ENCODE measurements at places on chromosomes 2 and 18.

GRCh38 chr2:228675091-228675490, 493.6 kb upstream of the SPHKAP start:
- DNase-seq, result no peak

DNA sequence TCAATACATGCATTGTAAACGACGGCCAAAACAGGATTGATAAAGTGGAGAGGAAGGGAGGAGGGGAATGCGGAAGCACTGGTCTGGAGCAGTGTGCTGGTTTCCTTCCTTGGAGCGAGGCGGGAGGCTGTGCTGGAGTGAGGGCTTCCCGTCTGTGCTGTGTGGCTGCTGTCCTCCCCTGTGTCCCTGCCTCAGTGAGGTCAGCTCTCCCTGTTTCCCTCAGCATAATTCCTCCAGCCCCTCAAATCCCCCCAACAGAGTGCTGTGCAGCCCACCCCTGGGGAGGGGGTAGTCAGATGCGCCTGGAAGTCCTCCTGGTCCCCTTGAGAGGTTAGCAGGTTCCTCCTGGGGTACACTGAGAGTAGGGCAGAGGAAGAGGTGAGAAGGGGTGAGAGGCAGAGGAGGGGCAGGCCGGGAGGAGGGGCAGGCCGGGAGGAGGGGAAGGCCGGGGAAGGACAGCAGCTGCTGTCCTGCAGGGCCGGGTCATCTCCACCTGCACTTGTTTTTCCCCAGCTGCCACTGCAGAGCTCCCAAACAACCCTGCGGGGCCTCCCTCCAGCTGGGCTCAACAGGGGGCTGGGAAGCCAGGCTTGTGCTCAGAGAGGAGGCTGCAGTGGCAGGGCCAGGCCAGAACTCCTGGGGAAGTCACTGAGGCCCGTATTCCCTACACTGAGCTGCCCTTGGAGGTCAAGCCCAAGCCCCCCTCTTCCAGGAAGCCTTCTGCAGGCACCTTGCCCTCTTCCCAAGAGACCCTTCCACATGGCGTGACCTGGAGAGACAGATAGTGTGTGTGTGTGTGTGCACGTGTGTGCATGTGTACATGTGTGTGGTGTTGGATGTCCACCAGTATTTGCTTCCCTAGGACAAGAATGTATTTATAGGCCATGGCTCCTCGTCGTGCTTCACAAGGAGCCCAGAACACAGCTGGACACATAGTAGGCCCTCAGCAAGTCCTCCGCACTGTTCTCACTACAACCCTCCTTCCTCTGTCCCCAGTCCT, 13.2 kb upstream of the ATP6V1B1 start:
- no peak for DNase-seq

DNA sequence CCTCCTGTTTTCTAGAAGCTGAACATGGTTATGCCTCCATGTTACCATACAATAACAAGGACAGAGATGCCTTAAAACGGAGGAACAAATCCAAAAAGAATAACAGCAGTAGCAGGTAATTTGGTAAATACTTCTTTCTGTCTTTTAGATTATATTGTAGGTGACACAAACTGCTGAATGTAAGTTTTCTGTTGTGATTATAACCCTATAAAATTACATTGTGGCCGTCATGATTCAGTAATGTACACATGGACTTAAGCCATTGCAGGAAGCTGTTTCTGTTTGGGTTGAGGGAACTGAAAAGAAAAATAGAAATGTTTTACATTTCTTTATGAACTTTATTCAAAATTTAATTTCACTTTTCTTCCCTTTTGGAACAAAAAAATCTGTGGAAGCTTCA, 1.2 kb downstream of the MXD1 start:
- DNase-seq, result no peak

DNA sequence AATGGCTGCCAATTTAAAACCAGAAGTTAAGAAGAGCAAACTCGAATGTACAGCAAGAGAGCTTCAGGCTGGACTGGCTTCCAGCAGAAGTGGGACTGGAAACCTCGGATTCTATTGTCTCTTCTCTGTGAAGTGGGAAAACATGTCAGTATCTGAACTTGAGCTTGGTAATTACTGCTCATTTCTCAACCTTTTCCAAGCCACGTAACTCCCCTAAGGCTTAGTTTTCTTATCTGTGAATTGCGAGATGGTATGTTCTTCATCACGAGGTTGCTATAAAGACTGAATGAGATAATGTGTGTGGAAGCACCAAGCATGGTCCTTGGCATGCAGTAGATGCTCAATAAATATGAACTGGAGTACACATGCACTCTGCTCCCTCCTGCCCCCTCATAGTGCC, 259.4 kb upstream of the SPRED2 start:
- no peak for DNase-seq

GRCh38 chr2:224937887-224938286, 104.4 kb downstream of the DOCK10 start:
- DNase-seq, result no peak

DNA sequence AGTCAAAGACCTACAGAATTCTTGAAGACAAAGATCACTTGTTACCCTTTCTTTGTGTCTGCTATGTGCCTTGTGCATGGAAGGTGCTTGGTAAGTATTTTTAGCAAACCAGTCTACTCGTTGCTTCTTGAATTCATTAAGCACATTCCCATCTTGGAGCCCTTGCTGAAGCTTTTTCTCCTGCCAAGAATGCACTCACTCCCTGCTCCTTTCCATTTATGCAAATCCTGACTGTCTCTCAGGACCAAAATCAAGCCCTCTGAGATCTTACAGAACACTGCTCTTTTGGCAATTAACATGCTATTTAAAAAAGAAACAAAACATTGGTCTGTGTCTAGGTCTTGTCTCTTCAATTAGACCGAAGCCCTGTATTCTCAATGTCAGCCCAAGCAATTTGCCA, 75.8 kb downstream of the CLHC1 start:
- DNase-seq, result no peak

GRCh38 chr2:9251154-9252001, 44.8 kb downstream of the ASAP2 start:
- no peak for DNase-seq

DNA sequence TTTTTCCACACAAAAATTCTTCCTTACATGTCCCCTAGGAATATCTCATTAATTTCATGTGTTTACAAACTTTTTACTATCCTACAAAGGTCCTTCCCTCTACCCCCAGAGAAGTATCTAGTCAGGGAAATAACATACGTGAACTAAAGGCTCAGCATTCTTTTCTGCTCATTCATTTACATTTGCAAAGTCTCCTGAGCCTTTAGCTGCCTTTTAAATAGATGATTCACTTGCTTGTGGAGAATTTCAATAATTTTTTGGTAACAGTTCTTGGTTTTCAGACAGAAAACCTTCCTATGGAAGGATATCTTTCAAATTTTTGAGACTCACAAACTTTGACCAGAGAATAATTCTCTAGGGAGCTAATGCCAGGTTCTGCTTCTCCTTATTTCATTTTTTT, 81.5 kb upstream of the RMDN2 start:
- DNase-seq, result no peak

DNA sequence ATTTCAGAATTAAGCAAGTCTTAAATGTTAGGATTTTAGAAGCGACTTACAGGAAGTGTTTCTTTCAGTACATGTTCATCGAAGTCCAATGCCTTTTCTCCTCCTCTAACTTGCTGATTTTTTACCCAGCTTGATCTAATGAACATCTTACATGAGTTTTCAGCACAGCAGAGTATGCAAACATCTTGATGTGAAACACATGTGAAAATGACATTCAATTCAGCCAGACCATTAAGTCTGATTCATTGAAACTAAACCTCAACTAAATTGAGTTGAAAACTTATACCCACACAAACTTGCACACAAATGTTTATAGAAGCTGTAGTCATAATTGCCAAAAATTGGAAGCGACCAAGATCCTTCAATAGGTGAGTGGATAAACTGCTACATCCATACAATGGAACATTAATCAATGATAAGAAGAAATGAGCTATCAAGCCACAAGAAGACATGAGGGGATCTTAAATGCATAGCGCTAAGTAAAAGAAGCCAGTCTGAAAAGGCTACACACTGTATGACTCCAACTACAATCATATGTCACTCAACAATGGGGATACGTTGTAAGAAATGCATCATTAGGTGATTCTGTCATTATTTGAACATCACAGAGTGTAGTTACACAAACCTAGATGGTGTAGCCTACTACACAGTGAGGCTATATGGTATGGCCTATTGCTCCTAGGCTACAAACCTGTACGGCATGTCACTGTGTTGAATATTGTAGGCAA, 18.5 kb downstream of the PSTPIP2 start:
- DNase-seq, result no peak

- DNase-seq, result no peak
Measured at GRCh38 chr2:109138449-109138848, 9.4 kb downstream of the SH3RF3 start.

DNA sequence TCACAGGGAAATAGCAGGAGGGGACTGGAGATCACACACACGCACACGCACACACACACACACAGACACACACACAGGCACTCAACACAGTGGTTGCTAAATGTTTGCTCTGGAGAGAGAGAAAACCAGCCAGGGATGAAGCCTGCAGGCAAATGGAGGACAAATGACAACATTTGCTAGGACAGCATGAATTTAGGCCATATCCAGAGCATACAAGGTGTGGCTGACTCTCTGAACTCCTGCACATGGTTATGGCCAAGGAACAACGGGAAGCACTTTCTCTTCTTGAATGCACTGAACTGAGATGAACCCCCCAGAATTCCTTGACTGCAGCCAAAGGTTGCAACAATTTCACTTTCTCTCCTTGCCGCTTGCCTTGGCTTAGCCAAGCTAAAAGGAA, 230.0 kb upstream of the RASGRP3 start:
- no peak for DNase-seq

DNA sequence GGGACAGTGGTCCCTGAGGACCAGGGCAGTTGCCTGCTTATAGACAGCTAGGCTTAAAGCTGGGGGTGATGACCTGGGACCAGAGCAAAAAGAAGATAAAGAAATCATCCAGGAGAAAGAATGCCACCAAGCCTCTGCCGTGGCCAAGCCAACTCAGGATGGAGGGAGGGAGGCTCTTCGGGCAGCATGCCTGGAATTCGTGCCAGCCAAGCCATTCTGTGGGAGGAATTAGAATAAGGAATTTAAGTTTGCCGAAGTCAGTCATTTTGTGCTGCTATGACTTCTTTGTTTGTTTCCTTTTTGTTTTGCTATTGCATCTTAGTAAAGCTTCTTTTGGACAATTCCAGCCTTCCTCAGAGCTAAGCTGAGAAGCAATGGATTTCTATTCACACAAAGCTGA, 124.1 kb downstream of the EN1 start:
- no peak for DNase-seq

DNA sequence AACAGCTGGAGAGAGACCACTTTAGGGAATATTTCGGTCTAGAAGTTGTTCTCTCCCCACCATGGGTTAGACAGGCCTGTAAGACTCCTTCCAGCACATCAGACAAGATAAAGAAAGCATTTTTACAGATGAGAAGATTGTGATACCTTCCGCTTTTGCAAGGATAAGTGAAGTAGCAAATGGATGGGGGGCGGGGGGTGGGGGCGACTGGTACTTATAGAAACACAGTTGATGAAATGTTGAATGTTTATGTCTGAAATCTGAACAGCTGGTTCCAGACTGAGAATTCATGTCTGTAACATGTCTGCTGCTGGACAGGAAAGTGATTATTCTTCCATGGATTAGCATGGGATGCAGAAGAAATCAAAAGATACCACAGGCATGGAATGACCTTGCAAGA, 90.5 kb upstream of the FN1 start:
- DNase-seq, result no peak

DNA sequence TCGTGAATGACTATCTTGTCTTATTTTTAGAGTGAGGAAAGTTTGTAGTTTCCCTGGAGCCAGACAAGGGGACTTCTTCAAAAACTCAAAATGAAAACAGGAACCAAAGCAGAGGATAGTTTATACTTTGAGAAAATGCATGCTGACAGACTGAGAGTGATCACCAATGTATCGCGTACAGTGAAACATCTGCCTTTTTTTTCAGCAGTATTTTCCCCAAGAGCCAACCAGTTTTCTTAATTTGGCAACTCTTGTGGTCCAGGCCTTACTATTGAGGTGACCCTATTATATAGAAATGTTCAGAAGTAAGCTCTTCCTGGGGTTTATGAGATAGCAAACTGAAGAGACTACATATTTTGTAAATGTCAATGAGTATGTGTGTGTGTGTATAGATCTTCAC, 153.7 kb upstream of the VRK2 start:
- DNase-seq, result no peak

DNA sequence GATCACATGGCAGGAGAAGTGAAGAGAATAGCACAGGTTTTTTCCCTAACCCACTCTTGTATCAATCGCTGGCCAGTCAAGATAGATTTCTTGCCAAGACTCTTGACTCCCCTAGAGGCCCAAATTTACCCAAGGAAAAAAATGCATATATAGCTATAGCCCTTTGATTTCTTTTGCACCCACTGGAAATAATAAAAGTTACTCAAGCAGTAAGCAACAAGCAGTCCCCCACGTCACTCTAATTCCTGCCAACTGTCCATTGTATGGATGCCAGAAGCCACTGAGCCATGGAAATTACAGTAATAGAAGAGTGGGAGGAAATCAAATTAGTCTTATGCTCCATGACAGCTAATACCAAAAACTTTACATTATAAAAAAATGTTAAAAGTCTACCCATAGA, 125.3 kb upstream of the SLC39A10 start:
- no peak for DNase-seq

DNA sequence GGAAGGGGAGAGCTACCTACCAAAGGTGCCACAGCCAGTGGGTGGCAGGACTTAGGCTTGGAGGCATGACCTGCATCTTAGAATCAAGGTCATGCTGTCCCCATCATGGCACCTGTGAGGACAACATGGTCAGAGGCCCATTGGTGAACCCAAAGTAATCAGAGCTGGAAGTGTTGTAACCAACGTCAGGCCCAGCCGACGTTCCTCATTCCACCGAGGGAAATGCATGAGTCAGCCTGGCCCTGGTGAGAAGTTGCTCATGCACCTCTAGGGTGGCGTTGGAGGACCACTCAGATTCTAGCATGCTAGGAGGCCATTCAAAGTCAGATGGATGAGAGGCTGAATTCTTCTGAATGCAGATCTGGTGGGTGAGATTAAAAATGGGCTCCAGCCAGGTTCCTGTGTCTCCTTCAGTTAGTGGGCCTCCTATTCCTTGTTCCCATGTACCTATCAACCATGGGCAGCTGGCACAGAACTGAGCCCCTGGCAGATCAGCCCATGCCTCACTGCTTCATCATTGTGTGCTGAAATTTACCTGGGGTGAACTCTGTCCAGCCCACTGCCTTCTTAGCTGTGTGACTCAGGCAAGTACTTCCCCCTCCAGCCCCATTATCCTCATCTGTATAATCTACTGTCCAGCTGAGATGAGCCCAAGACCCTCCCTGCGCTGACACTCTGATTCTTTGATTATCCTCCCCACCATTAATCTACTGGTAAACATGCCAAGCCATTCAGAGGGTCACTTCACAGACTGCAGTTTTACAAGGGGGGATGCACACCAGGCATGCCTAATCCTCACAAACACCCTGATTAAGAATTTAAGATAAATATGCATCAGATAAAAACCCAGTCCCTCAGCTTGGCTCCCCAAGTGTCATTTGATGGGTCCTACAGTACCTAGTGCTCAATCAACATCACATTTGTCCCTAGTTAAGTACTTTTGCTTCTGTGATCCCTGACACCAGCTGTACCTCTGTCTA, 14.0 kb downstream of the SLC14A2 start:
- DNase-seq, result no peak

Data from NCI-H2029 treated with DMSO at 0.1 percent for 48 hours (cell line).